T follicular helper cell (primary cell): ENCODE measurements at places on chromosomes 11 and 22.

DNA sequence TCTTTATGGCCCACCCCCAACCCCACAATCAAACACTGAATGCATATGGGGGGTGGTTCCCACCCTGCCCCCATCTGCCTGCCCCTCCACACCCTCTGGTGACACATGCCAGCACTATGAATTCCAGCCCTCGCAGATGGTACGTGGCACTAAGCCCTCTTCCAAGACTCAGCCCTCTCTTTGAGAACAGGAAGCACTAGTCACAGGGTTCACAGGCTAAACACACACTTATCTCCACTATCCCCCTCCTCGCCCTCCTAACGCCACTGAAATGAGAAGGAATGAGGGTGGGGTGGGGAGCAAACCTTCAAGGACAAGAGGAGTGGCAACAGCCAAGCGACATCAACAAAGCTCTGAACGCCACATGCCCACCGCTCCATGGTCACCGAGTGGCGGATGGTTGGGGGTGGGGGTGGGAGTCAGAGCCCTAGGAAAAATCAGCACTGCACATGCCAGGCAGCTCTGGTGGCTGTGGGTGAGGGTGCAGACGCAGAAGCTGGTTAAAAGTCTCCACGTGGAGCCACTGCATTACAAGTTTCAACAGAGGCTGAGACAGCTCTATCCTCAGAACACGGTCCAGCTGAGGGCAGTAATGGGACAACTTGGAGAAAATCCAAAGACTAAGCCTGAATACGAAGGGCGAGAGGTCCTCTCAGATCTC, 33.6 kb downstream of the TMEM184B start:
- no peak for DNase-seq

DNA sequence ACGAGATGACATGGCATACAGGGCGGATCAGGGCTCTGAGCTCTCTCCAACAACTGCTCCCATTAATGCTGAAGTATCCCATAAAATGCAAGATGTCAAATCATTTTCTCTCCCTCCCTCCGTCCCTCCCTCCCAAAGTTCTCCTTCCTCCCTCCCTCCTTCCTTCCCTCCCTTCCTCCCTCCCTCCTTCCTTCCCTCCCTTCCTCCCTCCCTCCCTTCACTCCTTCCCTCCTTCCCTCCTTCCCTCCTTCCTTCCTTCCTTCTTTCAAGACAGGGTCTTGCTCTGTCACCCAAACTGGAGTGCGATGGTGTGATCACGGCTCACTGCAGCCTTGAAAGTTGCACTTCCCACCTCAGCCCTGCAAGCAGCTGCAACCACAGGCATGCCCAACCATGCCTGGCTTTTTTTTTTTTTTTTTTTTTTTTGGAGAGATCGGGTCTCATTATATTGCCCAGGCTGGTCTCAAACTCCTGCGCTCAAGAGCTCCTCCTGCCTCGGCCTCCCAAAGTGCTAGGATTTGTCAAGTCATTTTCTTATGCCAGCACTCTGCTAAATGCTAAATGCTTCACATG, 38.2 kb downstream of the TXN2 start:
- DNase-seq = no peak

- no peak for DNase-seq
Measured at GRCh38 chr11:8260202-8260966, 3.3 kb downstream of the LMO1 start.

GRCh38 chr11:88521799-88522201, 184.3 kb upstream of the CTSC start:
- DNase-seq = no peak

DNA sequence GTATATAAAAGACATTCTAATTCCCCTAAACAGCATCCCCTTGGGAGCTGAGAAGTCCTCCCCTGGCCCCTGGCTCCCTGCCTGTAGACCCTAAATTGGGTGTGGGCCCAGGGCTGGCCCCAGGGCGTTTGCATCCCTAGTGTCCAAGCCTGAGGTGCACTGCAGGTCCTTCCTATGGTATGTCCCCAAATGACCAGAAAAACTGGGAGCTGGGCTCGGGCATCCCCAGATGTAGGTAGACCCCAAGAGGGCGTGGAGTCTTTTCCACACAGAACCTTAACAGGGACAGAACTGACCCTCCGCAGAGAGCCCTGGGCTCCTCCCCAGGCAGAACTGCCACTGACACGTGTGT, 782 bp upstream of the OSBPL5 start:
- no peak for DNase-seq

- DNase-seq = no peak
Measured at GRCh38 chr22:48660104-48660789, 1167.4 kb downstream of the BRD1 start.

GRCh38 chr11:110161061-110161460, 67.9 kb downstream of the ZC3H12C start:
- DNase-seq = no peak

DNA sequence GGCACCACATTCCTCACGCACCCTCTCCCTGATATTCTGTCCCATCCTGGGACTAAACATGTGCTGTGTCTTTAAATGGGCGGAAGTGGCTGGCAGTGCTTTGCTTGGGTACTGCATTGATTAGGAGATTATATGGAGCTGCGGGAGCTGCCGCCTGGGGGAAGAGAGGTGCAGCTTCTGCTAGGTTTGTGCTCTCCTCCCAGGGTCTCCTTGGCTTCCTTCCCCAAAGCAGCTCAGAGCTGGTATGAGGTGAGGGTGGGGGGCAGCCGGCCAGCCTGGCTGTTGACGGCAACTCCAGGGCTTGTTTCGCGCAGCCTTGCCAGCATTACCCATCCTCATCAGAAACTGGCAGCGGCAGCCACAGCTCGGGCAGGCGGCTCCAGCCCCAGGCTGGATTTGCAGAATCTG, 95.4 kb downstream of the GRAMD1B start:
- DNase-seq = no peak

GRCh38 chr11:64652586-64653387, 61.8 kb downstream of the SLC22A12 start:
- peak; percentile 62 for DNase-seq

DNA sequence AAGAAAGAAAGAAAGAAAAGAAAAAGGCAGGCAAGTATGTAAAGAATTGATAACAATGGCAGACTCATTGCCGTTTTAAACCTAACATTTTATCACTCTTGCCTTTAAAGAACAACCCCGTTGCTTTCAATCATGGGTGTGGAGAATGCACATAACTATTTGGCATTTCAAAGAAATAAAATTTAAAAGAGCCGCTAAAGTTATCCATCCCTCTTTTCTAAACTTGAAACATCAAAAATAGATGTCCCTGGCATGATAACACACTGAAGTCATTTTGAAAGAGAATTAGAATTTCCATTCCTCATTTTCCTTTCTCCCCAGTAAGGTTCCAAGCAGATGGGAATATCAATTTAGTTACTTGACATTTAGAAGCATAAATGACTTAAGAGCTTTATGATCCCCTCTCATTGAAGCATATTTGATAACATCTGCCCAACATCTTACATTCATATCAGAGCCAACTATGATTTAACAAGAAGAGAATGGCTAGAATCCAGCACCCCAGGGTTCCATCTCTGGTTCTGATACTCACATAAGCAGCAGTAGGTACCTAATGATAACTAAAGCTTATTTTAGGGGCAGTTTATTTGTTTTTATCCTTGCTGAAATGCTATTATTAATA, 529.6 kb upstream of the LRRC4C start:
- no peak for DNase-seq

DNA sequence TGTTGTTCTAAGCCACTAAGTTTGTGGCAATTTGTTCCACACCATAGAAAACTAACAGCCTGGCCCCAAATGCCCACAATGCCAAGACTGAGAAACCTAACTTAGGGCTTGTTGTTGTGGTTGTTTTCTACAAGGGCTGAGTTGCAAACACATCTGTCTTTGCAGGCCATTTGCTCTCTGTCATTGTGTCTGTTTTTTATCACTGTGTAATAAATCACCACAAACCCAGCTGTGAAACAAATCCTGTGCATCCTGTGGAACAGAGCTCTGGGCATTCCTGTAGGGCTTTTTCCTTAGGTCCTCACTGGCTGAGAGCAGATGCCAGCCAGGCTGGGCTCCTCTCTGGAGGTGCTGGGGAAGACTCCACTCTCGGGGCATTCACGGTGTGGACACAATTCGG, 15.7 kb upstream of the SYT8 start:
- no peak for DNase-seq

- no peak for DNase-seq
Measured at GRCh38 chr11:126597041-126597440, 241.6 kb downstream of the ST3GAL4 start.

DNA sequence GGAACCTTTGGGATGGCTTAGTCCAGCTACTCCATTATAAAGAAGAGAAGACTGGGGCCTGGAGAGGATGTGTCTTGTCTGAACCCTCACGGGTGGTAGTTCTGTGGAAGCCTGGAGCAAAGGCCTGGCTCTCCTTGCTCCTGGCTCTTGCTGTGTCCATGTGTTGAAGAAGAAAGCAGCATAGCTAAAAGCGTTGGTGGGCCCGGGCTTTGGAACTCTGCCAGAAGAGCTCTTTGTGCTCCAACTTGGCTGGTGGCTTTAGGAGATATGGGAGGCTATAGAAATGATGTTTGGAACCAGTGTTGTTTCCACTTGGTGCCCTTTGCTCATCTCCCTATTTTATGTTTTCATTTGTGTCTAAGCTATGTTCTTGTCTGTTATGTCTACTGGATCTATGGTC, 131.1 kb downstream of the DBX1 start:
- no peak for DNase-seq

- no peak for DNase-seq
Measured at GRCh38 chr11:96520939-96521338, 131.1 kb downstream of the JRKL start.

GRCh38 chr11:35210876-35211546, 72.0 kb downstream of the CD44 start:
- no peak for DNase-seq

DNA sequence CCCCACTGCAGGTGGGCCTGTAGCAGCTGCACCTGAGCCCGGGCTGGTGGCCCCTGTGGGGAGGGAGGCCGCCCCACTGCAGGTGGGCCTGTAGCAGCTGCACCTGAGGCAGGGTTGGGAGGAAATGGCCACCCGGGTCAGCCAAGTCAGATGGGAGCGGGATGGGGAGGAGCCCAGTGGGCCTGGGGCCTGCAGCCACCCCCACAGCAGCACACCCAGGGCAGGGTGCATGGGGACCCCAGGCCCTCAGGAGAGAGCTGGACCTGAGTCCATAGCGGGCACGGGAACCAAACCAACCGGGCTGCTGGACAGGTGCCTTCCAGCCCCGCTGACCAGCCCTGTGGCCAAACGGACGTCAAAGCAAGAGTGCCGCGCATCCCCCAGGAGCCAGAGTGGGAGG, 61.7 kb downstream of the BRD1 start:
- no peak for DNase-seq

GRCh38 chr11:16789063-16789420, 50.6 kb downstream of the C11orf58 start:
- no peak for DNase-seq

GRCh38 chr22:49237703-49238102, 590.0 kb downstream of the BRD1 start:
- no peak for DNase-seq

GRCh38 chr11:128448200-128448886, 139.0 kb downstream of the ETS1 start:
- DNase-seq = no peak

DNA sequence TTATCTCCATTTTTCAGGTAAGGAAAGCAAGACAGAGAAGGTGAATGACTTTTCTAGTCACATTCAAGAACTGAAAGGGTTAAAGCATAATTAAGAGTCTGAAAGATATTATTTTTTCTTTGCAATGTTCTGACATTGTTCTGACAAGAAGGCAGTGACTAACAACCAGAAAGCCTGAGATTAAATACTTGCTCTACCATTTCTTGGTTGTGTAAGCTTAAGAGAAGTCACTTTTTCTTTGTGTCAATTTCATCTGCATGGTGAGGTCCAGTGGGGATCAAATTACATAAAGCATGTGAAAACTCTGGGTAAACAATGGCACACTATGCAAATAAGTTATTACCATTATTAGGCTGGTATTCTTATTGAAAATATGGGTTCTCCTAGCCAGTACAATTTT, 73.7 kb downstream of the PHF21A start:
- no peak for DNase-seq

GRCh38 chr22:43213051-43213450, 26.1 kb upstream of the TTLL12 start:
- DNase-seq = no peak

- no peak for DNase-seq
Measured at GRCh38 chr22:37069719-37070118, 18.2 kb downstream of the KCTD17 start.

DNA sequence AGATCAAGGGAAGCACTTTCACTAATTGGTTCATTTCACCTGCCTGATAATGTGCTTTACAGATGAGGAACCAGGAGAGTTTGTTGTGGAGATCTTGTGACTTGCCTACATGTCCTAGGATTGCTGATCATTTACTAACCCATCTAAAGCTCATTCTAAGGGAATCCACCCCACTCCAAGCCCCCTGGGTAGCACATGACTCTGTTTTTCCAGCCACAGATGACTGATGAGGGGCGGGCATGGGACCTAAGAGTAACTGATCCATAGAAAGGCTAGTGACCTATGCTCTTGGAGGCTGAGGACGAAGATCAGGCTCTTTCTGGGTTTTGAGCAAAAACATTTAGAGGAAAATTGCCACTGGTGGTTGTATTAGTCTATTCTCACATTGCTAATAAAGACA, 378.1 kb downstream of the CADM1 start:
- no peak for DNase-seq

- DNase-seq = no peak
Measured at GRCh38 chr11:60757231-60757800, 649 bp downstream of the MS4A15 start.

- no peak for DNase-seq
Measured at GRCh38 chr22:26718488-26718887, 61.1 kb downstream of the MIAT start.

- no peak for DNase-seq
Measured at GRCh38 chr11:104122011-104122635, 41.8 kb downstream of the PDGFD start.

DNA sequence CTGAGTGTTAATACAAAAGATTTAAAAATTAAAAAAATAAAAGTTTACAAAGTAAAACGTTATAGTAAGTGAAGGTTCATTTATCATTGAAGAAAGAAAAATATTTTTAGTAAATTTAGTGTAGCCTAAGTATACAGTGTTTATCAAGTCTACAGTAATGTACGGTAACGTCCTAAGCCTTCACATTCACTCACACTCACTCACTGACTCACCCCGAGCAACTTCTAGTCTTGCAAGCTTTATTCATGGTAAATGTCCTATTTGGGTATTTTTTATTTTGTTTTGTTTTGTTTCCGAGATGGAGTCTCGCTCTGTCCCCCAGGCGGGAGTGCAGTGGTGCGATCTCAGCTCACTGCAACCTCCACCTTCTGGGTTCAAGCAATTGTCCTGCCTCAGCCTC, 8.8 kb downstream of the CASTOR1 start:
- no peak for DNase-seq

DNA sequence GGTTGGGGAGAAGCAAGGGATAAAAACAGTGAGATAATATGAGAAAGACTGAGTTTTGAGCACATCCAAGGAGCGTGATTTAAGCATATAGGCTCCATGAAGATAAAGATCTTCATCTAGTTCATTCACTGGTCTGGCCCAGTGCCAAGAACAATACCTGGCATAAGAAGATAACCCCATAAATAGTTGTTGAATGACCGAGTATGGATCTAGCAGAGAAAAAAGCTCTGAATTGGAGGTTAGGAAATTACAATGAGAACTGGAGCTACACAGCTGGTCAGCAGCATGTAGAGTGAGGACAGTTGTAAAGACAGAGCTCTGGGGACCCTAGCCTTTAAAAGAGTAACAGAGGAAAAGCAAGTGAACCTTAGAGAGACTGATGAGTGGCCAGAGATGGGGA, 33.0 kb upstream of the PAK1 start:
- no peak for DNase-seq
